AG10803 (cell line): ENCODE measurements at places on chromosomes 2 and 18.

DNA sequence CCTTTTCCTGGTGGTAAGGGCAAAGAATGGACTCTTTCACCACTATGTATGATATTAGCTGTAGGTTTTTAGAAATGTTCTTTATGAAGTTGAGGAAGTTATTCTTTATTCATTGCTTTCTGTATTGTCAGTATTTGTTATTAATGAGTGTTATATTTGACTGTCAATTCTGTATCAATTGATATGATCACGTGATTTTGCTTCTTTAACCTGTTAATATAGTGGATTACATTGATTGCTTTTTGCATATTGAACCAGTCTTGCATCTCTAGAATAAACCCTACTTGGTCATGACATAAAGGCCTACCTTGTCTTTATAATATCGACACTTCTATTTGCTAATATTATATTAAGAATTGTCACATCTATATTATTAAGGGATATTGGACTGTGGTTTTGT, 18.3 kb upstream of the ST6GAL2 start:
- no peak for DNase-seq

DNA sequence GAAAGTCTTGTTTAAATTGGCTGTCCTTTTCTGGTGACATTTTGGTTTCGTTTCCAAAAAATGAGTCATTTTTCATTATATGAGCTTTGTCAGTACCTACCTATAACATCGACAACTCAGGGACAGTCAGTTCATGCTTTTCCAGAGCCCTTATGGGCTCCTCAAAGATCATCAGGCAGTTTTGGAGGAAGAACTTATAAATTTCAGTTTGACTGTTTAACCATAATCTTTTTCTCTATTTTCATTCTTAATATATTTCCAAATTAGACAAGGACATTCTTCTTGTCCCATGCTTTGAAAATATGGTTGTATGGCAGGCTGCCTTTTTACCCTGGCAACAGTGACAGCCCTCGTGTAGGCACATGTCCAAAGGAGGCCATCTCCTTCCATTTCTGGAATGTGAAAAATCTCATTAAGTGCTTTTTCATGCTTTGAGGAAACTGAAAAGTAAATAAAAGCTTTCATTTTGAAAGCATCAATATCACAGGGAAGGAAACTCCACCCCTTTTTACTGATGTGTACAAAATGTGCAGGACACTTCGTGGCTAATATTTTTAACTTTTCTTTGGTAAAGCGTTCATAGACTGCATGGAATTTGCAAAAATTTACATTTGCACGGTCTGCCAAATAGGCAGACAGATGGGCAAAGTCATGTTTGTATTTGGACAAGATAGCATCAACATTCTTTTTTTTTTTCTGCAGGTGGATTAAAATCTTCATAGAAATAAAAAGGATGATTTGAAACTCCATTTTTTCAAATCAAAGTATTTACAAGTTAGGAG, 7.2 kb upstream of the PROC start:
- DNase-seq: peak; percentile 90

DNA sequence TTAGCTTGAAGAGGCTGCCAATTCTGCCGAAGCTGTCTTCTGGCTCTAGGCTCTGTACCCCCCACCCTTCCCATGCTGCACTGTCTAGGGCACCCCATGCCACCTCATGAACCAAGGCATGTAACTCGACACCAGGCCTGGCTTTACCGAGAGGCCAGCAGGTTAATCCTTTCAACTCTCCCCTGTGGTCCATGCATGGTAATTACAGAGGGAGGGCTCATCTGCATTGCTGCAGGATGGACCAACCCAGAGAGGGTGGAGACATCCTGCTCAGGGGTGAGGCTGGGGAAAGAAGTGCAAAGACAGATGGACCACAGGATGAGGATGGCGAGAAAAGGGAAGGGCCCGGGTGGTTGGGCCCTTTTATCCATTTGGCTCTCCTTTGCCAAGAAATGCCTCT, 65.8 kb downstream of the KCTD1 start:
- no peak for DNase-seq

DNA sequence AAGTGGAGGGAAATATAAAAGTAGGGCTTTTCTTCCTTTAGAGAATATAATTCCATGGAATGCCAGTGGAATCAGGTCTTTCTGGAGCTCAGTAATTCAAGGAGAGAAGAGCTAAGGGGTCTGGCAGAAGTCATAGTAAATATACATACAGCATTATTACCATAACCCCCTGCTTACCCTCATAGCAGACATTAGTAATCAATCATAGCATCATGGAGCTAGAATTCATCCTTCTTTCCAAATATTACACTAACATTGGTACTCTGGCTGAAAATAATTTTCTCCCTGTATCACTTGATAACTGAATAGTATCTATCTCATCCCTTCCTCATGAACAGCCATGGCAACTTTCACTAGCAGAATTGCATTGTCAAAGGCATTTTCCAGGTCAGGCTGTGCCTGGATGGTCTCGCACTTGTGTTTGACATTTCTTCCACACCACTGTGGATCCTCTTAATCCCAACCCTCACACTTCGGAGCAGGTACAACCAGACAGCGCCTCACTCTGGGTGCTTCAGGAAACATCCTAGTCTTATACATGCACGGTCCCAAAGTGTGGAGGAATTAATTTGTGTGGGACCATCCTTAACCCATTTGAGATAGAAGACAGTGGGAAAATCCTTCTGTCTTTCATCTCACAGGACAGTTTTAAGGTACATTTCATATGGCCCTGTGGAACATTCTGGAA, 84.2 kb upstream of the SEC11C start:
- DNase-seq: no peak

DNA sequence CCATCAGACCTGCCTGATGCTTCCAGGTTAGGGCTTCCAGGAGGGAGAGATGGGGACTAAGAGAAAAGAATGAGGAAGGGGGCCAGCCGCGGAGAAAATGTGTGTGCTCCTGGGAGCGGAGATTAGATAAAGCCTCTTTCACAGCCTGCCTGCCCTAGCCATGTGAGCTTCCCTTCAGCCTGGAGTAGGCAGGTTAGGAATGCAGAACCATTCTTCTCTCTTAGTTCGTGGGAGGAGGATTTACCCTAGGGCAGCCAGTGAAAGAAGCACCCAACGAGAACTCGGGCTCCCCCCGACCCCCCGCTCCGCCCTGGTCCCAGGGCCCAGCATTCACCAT, 36.1 kb downstream of the POMC start:
- DNase-seq: no peak
